ENCODE measurements at places on chromosomes 1 and 21.
A peak's percentile ranks its signal among the peaks of the same experiment; 100 is the strongest.

- DNase-seq = no peak
Measured at GRCh38 chr1:10724948-10725847, 71.2 kb downstream of the CASZ1 start.

DNA sequence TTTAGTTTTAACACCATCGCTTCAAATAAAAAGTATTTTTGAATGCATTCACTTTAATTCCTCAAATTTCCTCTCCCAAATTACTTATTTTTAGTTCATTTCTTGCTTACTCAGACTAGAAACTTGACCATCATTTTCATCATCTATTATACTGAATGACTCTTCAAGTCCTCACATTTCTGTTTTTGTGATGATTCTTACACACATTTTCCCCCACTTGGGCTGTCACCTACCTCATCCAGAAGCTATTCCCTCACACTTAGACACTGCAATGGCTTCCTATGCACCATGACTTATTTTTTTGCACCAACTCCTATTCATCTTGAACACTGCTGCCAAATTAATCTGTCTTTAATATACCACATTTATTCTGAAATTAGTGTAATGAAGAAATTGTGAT, 239.6 kb upstream of the DUSP10 start:
- DNase-seq = no peak

DNA sequence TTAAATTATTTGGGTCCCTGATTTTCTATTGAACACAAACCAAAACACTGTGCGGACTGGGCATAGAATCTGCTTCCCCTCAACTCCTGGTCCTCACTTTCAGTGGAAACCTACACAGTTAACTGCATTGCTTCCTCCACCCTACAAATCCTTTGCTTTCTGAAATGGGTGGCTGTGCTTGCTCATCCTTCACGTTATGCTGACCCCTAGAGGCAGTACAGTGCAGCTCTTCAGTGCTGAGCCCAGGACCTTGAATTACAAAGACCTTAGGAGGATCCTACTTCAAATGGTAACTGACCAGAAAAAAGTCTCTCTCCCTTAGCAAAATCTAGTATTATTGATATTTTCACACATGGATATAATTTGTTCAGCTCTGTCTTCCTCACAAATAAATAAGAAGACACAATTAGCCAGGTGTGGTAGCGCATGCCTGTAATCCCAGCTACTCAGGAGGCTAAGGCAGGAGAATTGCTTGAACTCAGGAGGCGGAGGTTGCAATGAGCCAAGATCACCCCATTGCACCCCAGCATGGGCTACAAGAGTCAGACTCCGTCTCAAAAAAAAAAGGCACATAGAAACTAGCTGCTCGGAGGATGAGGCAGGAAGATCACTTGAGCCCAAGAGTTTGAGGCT, 63.4 kb upstream of the L1TD1 start:
- no peak for DNase-seq

DNA sequence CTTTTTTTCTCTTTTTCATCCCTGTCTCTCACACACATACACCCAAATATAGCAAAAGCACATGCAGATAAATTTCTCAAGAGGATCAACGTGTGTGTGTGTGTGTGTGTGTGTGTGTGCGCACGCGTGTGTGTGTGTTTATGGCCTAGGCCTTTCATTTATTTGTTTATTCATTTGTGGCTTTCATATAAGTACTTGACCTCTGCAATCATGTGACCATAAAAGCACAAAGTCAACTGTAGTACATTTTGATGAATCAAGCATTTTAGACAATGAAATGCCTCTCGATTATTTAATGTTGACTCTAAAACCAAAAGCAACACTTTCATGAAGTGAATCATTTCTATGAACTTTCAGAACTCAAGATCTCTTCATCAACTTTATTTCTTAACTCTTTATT, 194.1 kb upstream of the ADGRL2 start:
- no peak for DNase-seq

DNA sequence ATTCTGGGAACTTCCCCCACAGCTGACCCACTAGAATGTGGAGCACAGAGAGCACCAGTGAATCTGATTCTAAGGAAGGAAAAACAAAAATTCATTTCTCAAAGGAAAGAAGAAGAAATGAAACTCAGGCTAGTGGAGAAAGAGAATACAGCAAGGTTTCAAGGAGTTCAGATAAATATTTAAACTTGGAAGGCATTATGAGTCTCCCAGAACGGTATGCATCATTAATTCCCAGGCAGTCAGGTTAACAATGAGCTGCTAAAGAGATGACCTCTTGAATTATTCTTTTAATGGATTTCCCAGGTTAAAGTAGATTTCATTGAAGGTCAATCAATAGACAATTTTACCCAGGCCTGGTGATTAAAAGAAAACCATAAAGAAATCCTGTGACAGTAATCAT, 103.6 kb upstream of the KAZN start:
- no peak for DNase-seq

GRCh38 chr1:34879230-34879629, 19.7 kb upstream of the SMIM12 start:
- DNase-seq = no peak

DNA sequence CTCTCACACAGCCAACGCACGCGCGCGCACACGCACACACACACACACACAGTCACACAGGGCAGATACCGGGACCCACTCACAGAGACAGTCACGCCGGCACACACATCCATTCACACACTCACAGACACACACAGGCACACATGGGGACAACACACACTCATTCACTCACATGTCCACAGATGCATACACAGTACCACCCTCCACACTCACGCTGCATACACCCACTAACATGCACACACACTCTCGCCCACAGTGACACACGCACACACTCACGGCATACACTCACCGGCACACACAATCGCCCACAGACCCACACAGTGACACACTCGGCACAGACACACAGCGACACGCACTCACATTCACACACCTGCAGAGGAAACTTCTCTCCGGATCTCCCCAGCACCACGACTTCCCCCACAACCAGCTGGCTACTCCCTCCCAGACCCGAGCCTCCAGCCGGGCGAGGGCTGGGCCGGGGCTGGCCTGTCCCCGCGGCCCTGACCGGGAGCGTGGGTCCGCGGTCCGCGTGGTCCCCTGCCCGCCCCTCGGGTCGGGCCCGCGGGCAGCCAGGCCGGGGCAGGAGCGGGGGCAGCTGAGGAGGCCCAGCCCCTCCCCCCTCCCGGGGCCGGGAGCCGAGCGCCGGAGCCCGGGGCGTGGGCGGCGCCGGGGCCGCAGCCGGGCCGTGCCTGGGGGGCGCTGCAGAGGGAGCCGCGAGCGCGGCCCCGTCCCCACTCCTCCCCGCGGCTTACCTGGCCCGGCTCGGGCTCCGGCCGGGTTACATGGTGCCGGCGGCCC, 552 bp downstream of the DLGAP3 start:
- DNase-seq = no peak

GRCh38 chr21:44713846-44714245, 2.5 kb upstream of the TSPEAR start:
- no peak for DNase-seq

DNA sequence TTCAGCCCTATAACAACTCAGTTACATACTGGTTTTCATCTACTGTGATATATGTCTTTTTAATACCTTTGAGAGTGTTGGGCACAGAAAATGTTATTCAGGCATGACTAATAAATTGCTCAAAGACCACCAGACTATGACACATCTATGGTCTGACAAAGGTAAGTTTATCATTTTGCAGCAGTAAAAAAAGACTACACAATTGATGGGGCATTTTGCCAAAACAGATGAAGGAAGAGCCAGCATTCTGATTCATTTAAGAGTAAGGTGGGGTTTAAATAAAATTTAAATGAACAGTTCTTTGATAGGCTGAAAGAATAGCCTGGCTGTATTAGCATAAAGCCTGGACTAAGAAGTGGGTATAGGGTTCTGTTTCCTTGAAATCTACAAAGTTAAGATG, 8.8 kb upstream of the RNPC3 start:
- no peak for DNase-seq

DNA sequence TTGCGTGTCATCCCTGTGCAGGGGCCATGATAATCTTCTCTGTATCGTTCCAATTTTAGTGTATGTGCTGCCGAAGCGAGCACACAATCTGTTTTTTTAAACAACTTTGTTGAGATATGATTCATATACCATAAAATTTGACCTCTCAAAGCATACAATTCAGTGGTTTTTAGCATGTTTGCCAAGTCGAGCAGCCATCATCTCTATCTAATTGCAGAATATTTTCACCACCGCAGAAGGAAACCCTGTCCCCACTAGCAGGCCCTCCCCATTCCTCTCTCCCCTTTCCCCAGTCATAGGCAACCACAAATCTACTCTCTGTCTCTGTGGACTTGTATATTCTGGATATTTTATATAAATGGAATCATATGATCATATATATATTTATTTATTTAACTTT, 78.7 kb upstream of the TINAGL1 start:
- no peak for DNase-seq

DNA sequence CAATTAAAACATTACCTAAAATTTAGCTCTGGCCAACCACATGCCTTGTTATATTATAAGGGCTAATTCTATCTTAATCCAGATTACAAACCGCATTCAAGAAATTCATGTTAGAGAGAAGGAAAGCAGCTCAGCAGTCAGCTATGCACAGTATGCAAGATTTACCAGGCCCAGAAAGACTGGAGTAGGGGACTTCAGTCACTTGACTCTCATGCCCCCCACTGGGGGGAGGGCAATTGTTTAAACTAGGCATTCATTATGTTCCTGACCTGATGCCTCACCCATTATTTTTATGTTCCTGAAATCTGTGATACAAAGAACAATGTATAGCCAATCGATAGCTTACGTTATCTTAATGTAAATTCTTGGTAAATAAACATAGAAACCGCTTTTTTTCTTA, 96.9 kb downstream of the ZNF644 start:
- DNase-seq = no peak

DNA sequence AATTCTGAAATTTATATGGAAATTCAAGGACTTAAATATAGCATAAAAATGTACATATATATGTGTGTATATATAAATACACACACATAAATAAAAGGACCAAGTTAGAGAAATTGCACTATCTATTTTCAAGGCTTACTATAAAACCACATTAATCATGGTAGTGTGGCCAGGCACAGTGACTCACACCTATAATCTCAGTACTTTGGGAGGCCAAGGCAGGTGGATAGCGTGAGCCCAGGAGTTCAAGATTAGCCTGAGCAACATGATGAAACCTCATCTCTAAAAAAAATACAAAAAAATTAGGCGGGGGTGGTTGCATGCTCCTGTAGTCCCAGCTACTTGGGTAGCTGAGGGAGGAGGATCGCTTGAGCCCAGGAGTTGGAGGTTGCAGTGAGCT, 171.4 kb upstream of the GORAB start:
- DNase-seq = no peak

DNA sequence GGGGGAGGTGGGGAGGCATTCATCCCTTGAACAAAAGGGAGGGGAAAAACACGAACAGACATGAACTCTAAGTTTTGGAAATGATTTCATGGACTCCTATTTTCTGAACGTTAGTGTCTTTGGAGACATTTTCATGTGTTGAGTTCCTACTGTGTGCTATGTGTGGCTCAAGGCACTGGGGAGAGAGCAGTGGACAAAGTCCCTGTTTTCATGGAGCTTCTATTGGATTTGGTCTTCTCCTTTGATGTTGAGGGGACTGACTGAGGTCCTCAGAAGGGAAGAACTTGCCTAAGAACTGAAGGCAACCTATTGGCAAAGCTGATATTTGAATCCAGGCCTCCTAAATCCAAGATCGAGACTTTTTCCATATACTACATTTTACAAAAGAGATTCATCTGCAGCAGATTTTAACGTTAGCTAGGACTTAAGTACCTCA, 30.4 kb downstream of the JUN start:
- no peak for DNase-seq

- DNase-seq = peak; percentile 56
Measured at GRCh38 chr1:166479052-166479631, 312.3 kb upstream of the FAM78B start.

GRCh38 chr1:201676197-201676596, 137.3 kb downstream of the NAV1 start:
- no peak for DNase-seq

GRCh38 chr1:115564201-115564600, 77.6 kb upstream of the VANGL1 start:
- DNase-seq = no peak

- DNase-seq = no peak
Measured at GRCh38 chr1:9182784-9183257, 51.8 kb upstream of the H6PD start.

DNA sequence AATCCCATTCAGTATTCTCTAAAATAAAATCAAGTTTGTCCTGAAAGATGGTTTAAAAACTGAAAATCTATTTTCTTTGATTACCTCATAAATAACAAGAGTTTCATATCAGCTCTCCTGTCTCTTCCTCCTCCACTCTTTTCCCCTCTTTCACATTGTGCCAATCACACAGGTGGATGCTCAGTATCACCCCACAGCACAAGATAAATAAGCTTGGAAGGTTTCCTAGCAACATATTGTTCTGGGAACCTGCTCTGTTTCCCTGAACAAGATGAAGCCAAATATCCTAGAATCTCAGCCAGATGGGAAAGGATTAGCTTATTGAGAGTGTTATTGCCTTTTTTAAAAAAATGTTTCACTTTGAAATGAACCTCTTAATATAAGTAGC, 45.7 kb upstream of the CACYBP start:
- DNase-seq = no peak
